Activated CD8-positive, alpha-beta memory T cell treated with anti-CD3 and anti-CD28 coated beads, Interleukin-2, amount 10 ng/mL, durations not matched to agents 7 days and 5 days (primary cell): ENCODE measurements at places on chromosomes 13 and 19. TPM values are rescaled to one million over a fixed set of nuclear protein-coding genes. Genes with fewer than 3 reads are reported as not detected.

GRCh38 chr13:105142556-105142955, 1392.9 kb downstream of the EFNB2 start:
- peaks cover 15% of the 10 kb centered on the region for H3K4me1 ChIP-seq
- no peak overlapping the region for H3K27ac ChIP-seq
- H3K27me3 ChIP-seq = no peaks in the 10 kb centered on the region
- peaks cover 3% of the 10 kb centered on the region for H3K36me3 ChIP-seq
- no peak overlapping the region for H3K4me3 ChIP-seq

DNA sequence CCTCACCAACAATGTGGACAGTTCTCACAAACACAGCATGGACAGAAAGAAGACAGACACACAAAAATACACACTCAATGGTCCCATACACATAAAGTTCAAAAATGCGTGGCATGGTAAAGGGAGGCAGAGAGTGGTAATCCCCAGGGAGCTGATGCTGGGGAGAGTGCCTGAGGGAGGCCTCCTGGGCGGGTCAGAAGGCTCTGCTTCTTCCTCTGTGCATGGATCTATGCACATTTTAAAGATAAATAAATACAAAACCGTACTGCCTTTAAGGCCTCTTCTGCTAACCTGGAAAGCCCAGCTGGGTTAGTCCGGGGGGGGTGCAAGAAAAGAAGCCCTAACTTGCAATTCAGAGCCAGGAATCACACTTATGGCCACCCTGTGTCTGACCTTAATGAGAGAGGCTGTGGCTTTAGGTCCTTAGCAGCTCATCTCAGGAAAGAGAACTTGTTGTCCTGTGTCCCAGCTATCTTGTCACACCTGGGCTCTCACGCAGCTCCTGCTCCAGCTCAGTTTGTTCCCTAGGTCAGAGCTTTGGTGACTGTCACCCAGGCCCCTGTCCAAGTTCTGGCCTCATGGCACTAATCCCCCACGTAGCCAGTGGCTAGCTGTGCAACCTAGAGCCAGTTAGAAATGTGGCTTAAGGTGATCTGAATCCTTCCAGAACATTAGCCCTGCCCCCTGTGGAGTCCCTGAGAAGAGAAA, 28.5 kb downstream of the POP4 start:
- peaks cover 6% of the 10 kb centered on the region for H3K27me3 ChIP-seq
- H3K4me3 ChIP-seq = no peak overlapping the region
- DNase-seq = no peak
- no peaks in the 10 kb centered on the region for H3K36me3 ChIP-seq
- no peaks in the 10 kb centered on the region for H3K4me1 ChIP-seq

- H3K36me3 ChIP-seq = no peaks in the 10 kb centered on the region
- DNase-seq = peak; percentile 45
- peaks cover under 1% of the 10 kb centered on the region for H3K4me1 ChIP-seq
- no peak within 1 kb of the TSS for H3K27ac ChIP-seq
- H3K4me3 ChIP-seq = no peak within 1 kb of the TSS
- H3K27me3 ChIP-seq = peaks cover 12% of the 10 kb centered on the region
These were observed at the start of gene PLIN5 for GRCh38 chr19:4534836-4535658. PLIN5 (minus strand) TSS chr19:4535224; CDS start chr19:4534074, 1,150 bp downstream.

DNA sequence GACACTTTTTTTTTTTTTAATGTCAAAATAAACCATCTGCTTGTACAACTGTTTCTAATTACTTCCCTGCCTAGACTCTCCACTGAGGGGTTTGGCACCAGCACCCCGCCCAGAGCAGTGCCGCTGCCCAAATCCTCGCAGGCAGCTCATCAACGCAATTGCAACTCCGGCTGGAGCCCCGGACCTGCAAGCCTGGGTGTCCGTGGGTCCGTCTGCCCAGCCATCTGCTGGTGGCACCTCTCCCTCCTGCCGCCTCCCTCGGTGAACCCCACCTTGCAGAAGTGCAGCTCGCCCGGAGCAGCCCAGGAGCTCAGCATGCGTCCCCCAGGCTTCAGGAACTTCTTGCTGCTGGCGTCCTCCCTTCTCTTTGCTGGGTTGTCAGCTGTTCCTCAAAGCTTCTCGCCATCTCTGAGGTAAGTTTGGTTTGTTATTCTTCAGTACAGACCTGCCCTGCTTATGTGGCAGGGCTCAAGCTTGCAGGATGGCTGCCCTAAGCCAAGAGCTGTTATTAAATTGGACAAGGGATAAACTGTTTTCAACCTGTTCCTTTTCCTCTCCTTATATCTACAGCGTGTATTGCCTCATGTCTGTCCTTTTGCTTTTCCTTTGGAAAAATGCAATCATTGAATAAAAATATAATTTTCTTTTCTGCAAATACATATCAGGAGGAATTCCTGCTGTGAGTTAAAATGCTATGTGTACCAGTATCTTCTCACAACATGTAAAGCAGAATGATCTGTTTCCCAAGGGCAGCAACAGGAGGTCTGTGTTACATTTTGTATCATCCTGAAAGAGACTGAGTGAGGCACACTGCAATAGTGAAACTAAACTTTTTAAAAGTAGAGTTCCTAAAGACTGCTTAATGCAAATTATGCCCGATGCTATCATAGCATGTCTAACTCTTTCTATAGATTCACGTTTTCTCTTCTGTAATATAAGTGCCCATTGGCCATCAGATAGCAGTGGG, at the start of gene ITGBL1:
ITGBL1 (plus strand) TSS at position 157 of the 967 bp plus-strand sequence; CDS start at position 316, 159 bp downstream.
- no peaks in the 10 kb centered on the region for H3K36me3 ChIP-seq
- H3K4me3 ChIP-seq = peak within 1 kb of the TSS; percentile 43
- H3K27me3 ChIP-seq = peaks cover 24% of the 10 kb centered on the region

- no peak for DNase-seq
- peaks cover 48% of the 10 kb centered on the region for H3K36me3 ChIP-seq
- H3K27ac ChIP-seq = no peak overlapping the region
- H3K4me1 ChIP-seq = peaks cover 25% of the 10 kb centered on the region
- H3K27me3 ChIP-seq = no peaks in the 10 kb centered on the region
These were observed 145.3 kb downstream of the PDS5B start for GRCh38 chr13:32731576-32731975.

DNA sequence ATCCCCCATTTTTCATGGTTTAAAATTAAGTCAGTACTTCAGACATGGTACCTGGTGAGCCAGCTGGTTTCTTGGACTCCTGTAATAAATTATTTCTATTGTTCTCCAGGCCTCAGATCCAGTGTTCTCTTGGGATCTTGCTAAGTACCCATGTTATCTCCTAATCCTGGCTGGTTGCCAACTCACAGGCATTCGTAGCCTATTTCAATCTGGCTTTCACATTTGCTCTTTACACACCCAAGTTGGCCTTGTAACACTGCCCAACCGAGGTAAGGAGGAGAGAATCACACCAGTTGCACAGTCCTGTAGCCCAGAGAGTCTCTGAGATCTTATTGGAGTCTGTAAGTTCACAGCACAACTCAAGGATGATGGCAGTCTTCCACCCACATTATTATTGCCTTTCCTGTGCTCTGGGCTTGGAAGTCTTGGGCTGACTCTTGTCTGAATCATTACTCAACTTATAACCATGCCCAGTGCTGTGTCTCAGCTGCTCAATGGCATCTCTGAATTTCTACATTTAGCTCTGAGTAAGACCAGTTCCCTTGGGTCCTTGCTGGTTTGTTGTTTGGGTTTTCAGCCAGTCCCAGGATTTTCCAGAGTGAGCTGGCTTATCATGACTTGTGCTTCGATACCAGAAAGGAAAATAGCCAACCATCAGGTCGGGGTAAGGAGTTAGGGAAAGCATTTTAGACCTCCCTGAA, 76.6 kb upstream of the KLF12 start:
- no peaks in the 10 kb centered on the region for H3K4me1 ChIP-seq
- DNase-seq = no peak
- H3K4me3 ChIP-seq = no peak overlapping the region
- no peak overlapping the region for H3K27ac ChIP-seq
- H3K27me3 ChIP-seq = no peaks in the 10 kb centered on the region

The LSR gene
- total RNA-seq = 10.0 TPM

The ABHD13 gene
- total RNA-seq = 5.8 TPM

The FAM216B gene
- total RNA-seq = not detected

The MAMSTR gene
- total RNA-seq = 1.1 TPM

The TNFSF13B gene
- 9.3 TPM for total RNA-seq

The SIGLEC12 gene
- 0.98 TPM for total RNA-seq
